ENCODE measurements at places on chromosomes 4 and X.
A peak's percentile ranks its signal among the peaks of the same experiment; 100 is the strongest.

- H3K4me3 ChIP-seq, result no peak overlapping the region
- no peak overlapping the region for H3K27ac ChIP-seq
- no peaks in the 10 kb centered on the region for H3K27me3 ChIP-seq
Observed at GRCh38 chr4:122873146-122873545, 46.5 kb downstream of the FGF2 start.

DNA sequence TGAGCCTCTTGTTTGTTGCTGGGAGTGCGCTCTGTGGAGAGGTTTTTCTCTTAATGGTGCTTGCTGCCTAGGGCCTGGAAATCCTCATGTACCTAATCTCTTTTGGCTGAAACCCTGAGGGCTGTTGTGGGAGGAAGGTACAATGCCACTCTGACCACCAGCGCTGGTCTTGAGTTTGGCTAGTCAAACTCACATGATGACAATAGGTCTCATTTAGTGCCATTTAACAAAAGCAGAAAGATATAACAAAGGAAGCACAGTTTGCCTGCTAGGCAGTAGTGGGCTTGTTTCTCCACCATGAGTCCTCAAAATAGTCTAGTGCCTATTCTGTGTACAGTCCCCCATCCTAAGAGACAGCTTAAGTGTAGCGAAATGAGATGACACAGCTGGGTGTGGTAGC, 111.3 kb downstream of the TSPAN7 start:
- H3K4me3 ChIP-seq, result no peak overlapping the region
- DNase-seq, result no peak
- H3K36me3 ChIP-seq, result no peaks in the 10 kb centered on the region
- no peaks in the 10 kb centered on the region for H3K27me3 ChIP-seq
- H3K4me1 ChIP-seq, result no peaks in the 10 kb centered on the region

DNA sequence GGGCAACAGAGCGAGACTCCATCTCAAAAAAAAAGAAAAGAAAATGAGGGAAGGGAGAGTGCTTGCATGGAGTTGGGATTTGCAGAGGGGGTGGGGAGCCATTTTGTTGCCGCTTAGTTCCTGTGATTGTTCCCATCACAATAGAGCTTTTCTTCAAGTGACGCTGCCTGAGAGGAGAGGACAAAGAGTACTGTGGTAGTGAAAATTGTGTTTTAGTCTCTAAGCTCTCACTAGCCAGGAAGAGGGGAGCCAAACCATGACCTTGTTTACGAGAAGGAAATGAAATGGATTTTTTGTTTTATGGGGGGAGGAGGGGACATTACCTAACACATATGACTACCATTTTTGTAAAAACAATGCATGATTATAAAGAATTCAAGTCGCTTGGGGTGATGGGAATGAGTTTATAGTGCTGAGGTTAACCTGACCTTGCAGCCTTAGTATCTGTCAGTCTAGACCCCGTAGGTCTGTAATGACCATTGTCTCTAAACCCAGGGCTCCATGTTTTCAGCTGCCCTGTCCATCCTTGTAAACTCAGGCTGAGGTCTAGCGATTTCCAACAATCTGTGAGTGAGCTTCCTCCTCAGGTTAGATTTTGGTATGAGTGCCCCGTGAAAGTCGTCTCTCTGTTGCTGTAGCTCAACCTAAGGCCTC, 18.8 kb downstream of the SRD5A3 start:
- H3K36me3 ChIP-seq, result no peaks in the 10 kb centered on the region
- peaks cover 2% of the 10 kb centered on the region for H3K4me1 ChIP-seq
- no peak overlapping the region for H3K4me3 ChIP-seq
- DNase-seq, result no peak
- H3K27ac ChIP-seq, result peak overlapping the region; percentile 2
- no peaks in the 10 kb centered on the region for H3K27me3 ChIP-seq

GRCh38 chr4:702618-703048, 3.0 kb upstream of the PCGF3 start:
- H3K27ac ChIP-seq, result no peak overlapping the region
- no peak for DNase-seq
- H3K4me3 ChIP-seq, result no peak overlapping the region
- H3K4me1 ChIP-seq, result peaks cover 24% of the 10 kb centered on the region

- no peak overlapping the region for H3K27ac ChIP-seq
- DNase-seq, result no peak
- no peaks in the 10 kb centered on the region for H3K36me3 ChIP-seq
- no peak overlapping the region for H3K4me3 ChIP-seq
- no peaks in the 10 kb centered on the region for H3K27me3 ChIP-seq
Observed at GRCh38 chr4:184167576-184167975, 50.1 kb downstream of the ENPP6 start.

GRCh38 chr4:112726041-112726440, 89.1 kb downstream of the LARP7 start:
- H3K4me3 ChIP-seq, result no peak overlapping the region
- H3K36me3 ChIP-seq, result no peaks in the 10 kb centered on the region
- H3K27ac ChIP-seq, result no peak overlapping the region
- no peaks in the 10 kb centered on the region for H3K4me1 ChIP-seq
- no peak for DNase-seq

Data from left lung (tissue), 14 donors.